Keratinocyte (primary cell): ENCODE measurements at places on chromosomes 6 and 20. TPM values are rescaled to one million over a fixed set of nuclear protein-coding genes. Genes with fewer than 3 reads are reported as not detected.

GRCh38 chr6:17935188-17936149 is 52.0 kb downstream of the KIF13A start:
- DNase-seq = no peak
- peak overlapping the region; percentile 14 for H3K27ac ChIP-seq
- peaks cover 64% of the 10 kb centered on the region for H3K4me1 ChIP-seq
- H3K27me3 ChIP-seq = no peaks in the 10 kb centered on the region

GRCh38 chr6:22251348-22251747 is 45.5 kb downstream of the PRL start:
- peaks cover 11% of the 10 kb centered on the region for H3K4me1 ChIP-seq
- no peak for DNase-seq
- H3K27ac ChIP-seq = no peak overlapping the region
- no peaks in the 10 kb centered on the region for H3K36me3 ChIP-seq
- no peak overlapping the region for H3K4me3 ChIP-seq

DNA sequence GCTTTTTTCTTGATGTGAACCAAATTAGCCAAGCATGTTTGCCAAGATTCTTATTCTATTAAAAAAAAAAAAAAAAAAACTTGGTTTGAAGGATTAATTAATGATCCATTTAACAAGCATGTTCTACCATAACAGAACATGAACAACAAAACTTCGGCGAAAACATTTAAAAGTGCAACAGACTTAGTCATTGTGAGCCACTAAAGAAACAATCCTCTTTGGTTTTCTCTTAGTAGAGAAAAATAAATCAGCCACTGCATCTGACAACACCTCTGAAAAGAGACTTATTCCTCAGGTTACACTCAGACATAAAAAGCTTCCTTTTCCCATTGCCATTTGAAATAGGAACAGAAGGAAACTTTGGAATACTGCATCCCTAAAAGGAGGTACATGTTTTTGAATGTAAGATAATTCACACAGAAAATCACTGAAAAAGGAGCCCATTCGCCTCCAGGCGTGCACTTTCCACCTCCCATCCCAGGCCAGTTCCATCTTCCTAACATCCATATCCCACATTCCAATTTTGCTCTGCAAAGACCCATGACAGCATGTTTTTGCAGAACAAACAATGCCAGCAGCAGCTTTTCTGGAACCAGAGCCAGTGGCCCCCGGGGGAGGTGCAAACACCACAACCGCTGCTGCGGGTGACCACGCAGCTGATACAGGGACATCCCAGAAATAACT is 79.5 kb downstream of the ZMYND8 start:
- no peak for DNase-seq
- no peaks in the 10 kb centered on the region for H3K27me3 ChIP-seq

- H3K36me3 ChIP-seq = no peaks in the 10 kb centered on the region
- no peak for DNase-seq
- peaks cover 8% of the 10 kb centered on the region for H3K4me1 ChIP-seq
- no peaks in the 10 kb centered on the region for H3K27me3 ChIP-seq
- no peak overlapping the region for H3K4me3 ChIP-seq
Observed at GRCh38 chr6:134817448-134817847, 132.5 kb downstream of the ALDH8A1 start.

GRCh38 chr6:155493026-155493693 is 37.5 kb upstream of the NOX3 start:
- no peak overlapping the region for H3K4me3 ChIP-seq
- no peak for DNase-seq
- peak overlapping the region; percentile 32 for H3K27ac ChIP-seq
- no peaks in the 10 kb centered on the region for H3K27me3 ChIP-seq

GRCh38 chr6:154745243-154745642 is 12.0 kb downstream of the SCAF8 start:
- H3K4me3 ChIP-seq = no peak overlapping the region
- DNase-seq = no peak
- H3K4me1 ChIP-seq = no peaks in the 10 kb centered on the region
- peaks cover 2% of the 10 kb centered on the region for H3K36me3 ChIP-seq

DNA sequence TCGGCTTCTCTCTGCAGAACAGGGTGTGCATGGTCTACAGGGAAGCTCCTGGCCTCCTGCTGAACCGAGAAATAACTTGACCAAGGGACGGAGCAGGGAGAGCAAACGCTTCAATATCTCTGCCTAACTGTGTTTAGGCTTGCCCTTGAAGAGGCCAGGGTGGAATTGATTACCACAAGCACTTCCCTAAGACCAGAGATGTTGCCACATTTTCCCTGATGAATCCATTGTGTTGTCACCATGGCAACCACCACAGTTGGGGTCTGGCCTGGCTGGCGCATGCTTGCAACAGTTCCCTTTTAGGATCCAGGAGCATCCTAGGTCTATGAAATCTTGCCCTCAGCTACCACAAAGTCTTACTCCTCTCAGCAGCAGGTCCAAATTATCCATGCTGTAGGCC is 213.5 kb upstream of the SULF2 start:
- no peaks in the 10 kb centered on the region for H3K27me3 ChIP-seq
- no peak overlapping the region for H3K4me3 ChIP-seq

DNA sequence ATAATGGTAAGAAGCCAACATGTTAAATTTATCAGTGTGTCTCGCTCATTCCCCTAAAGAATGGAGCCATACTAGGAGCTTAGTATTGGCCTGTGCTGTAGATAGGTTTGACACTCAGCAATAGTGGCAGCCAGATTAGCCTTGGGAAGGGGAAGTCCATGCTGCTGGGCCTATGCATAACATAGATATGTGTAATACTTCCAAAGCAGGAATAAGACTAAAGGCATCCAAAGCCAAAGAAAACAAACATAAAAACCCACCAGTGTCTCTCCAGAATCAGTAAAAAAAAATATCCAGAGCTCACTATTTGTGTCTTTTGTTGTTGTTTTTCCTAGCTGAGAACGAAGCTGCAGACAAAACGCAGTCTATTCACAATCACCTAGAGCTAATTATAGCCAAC is 104.2 kb upstream of the STXBP5 start:
- H3K36me3 ChIP-seq = no peaks in the 10 kb centered on the region
- DNase-seq = no peak
- peaks cover 2% of the 10 kb centered on the region for H3K4me1 ChIP-seq
- no peaks in the 10 kb centered on the region for H3K27me3 ChIP-seq
- no peak overlapping the region for H3K4me3 ChIP-seq
- no peak overlapping the region for H3K27ac ChIP-seq

- no peak overlapping the region for H3K27ac ChIP-seq
- no peak overlapping the region for H3K4me3 ChIP-seq
- H3K36me3 ChIP-seq = no peaks in the 10 kb centered on the region
- DNase-seq = no peak
Observed at GRCh38 chr6:159125951-159126352, 43.2 kb upstream of the FNDC1 start.

GRCh38 chr6:28254121-28254519 is 2.1 kb upstream of the ZKSCAN4 start:
- H3K4me3 ChIP-seq = no peak overlapping the region
- H3K27ac ChIP-seq = no peak overlapping the region
- H3K36me3 ChIP-seq = no peaks in the 10 kb centered on the region

DNA sequence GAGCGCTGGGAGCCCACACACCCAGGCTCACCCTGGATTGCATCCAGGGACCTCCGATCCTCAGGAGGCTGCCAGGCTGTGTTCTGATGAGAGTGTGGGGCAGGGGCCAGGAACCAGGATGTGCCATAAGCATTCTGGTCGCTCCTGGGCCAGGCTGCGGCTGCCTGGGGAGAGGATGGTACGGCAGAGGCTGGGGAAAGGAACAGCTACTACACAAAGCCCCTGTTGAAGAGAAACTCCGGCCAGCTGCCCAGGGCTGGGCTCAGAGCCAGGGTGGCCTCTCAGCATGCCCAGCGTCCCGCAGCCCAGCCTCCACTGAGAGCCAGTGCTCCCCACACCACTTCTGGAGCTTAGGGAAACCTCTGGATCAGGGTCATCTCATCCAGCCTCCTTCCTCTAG is 21.7 kb upstream of the OCSTAMP start:
- H3K4me3 ChIP-seq = no peak overlapping the region
- no peak overlapping the region for H3K27ac ChIP-seq
- H3K36me3 ChIP-seq = no peaks in the 10 kb centered on the region

DNA sequence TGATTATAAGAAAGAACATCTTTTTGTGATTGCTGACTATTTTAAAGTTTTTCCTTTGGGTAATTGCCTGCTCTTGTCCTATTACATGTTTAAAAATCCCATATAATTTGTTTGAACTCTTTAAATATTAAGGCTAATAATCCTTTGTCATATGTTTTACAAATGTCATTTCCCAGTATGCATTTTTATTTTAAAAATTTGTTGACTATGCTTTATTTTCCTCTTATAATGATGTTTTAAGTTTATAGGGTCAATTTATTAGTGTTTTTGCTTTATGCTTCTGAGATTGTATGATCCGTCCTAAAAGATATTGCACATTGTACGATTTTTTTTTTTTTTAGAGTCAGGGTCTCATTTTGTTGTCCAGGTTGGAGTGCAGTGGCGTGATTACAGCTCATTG is 297.2 kb downstream of the RNF144B start:
- no peak overlapping the region for H3K4me3 ChIP-seq
- no peaks in the 10 kb centered on the region for H3K27me3 ChIP-seq
- DNase-seq = no peak
- H3K36me3 ChIP-seq = no peaks in the 10 kb centered on the region
- no peaks in the 10 kb centered on the region for H3K4me1 ChIP-seq

- no peak overlapping the region for H3K27ac ChIP-seq
- no peak for DNase-seq
- peaks cover 19% of the 10 kb centered on the region for H3K36me3 ChIP-seq
- H3K4me1 ChIP-seq = no peaks in the 10 kb centered on the region
Observed at GRCh38 chr6:150959166-150959565, 93.7 kb downstream of the MTHFD1L start.

DNA sequence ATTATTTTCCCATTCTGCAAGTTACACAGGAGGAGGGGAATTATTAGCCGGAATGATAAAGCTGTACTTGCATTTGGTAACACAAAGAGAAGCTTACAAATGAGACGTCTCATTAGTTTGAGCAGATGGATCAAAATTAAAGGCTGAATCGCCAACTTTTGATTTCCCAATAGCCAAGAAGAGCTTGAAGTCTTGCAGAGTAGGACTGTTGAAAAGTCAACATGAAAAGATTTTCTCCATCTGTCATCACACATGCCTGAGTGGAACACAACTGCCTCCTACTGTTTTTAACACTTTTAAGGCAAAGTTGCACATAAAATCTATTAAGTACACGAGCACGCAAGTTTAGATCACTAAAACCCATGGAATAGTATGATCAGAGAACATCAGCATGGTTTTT is 176.2 kb downstream of the ASCC3 start:
- H3K4me3 ChIP-seq = no peak overlapping the region
- no peaks in the 10 kb centered on the region for H3K36me3 ChIP-seq
- no peaks in the 10 kb centered on the region for H3K4me1 ChIP-seq
- H3K27ac ChIP-seq = no peak overlapping the region
- H3K27me3 ChIP-seq = no peaks in the 10 kb centered on the region
- DNase-seq = no peak

- H3K4me1 ChIP-seq = peaks cover 8% of the 10 kb centered on the region
- no peak for DNase-seq
- H3K36me3 ChIP-seq = peaks cover 6% of the 10 kb centered on the region
- no peak overlapping the region for H3K4me3 ChIP-seq
- no peaks in the 10 kb centered on the region for H3K27me3 ChIP-seq
- no peak overlapping the region for H3K27ac ChIP-seq
Observed at GRCh38 chr20:58432186-58432954, 43.3 kb downstream of the VAPB start.

DNA sequence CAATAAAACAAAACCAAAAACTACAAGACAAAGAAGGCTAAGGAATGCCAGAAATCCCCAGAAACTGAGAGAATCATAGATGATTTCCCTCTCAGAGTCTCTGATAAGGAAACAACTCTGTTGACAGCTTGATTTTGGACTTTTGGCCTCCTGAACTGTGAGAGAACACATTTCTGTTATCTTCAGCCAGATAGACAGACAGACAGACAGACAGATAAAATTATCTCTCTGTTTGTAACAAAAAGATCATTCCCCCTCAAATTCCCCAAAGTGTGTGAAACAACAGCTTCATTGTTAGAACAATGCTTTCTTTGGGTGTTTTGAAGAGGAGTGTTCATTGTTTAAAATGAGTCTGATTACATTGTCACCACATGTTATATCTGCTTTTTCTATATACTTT is 148.2 kb downstream of the BCKDHB start:
- no peaks in the 10 kb centered on the region for H3K27me3 ChIP-seq
- DNase-seq = no peak
- no peaks in the 10 kb centered on the region for H3K36me3 ChIP-seq
- H3K4me1 ChIP-seq = no peaks in the 10 kb centered on the region
- no peak overlapping the region for H3K4me3 ChIP-seq

TRIM38 gene
- 5.2 to 7.8 TPM (median 6.7 TPM) in 3 replicates for polyA plus RNA-seq

SNAP25 gene
- not detected in 3 replicates for polyA plus RNA-seq

CDSN gene
- polyA plus RNA-seq = 4.0 to 8.3 TPM (median 5.0 TPM) in 3 replicates

WFDC2 gene
- polyA plus RNA-seq = 0.44 TPM in 1 of 3 replicates, not detected in the others

OPRM1 gene
- not detected in 3 replicates for polyA plus RNA-seq

RAMACL gene
- polyA plus RNA-seq = 4.0 to 7.7 TPM (median 5.3 TPM) in 3 replicates

RIPPLY2 gene
- polyA plus RNA-seq = 0.37 to 0.76 TPM (median 0.60 TPM) in 3 replicates
